Fibroblast of skin of right biceps (primary cell): ENCODE measurements at places on chromosomes 7 and 10.

- peak; percentile 9 for DNase-seq
These were observed 34.9 kb downstream of the CHST15 start for GRCh38 chr10:124058346-124059003.

- DNase-seq, result no peak
These were observed 4.0 kb downstream of the CRYGN start for GRCh38 chr7:151435971-151436370.

GRCh38 chr7:44846816-44847508 is 925 bp downstream of the H2AZ2 start:
- DNase-seq, result no peak

DNA sequence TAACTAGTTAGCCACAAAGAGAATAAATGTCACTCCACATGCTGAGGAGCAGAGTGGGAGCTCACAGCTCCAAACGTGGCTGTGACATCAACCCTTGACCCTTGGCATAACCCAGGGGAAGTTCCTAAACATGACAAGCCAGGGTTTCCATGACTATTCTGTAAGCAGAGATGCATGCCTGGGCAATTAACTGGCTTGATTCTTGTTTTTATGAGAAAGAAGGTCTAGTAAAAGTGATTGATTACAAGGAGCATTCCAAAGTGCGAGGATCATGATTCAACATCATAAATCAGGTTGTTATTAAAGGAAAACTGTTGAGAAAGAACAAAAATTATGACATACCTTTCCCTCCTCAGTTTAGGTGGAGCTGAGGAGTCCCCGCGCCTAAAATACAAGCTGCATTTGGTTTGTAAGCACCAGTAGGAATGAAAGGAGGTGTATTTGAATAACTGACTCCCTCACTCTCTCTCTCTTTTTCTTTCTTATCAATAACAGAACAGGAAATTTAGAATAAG is 108.4 kb downstream of the SFMBT2 start:
- peak; percentile 24 for DNase-seq

DNA sequence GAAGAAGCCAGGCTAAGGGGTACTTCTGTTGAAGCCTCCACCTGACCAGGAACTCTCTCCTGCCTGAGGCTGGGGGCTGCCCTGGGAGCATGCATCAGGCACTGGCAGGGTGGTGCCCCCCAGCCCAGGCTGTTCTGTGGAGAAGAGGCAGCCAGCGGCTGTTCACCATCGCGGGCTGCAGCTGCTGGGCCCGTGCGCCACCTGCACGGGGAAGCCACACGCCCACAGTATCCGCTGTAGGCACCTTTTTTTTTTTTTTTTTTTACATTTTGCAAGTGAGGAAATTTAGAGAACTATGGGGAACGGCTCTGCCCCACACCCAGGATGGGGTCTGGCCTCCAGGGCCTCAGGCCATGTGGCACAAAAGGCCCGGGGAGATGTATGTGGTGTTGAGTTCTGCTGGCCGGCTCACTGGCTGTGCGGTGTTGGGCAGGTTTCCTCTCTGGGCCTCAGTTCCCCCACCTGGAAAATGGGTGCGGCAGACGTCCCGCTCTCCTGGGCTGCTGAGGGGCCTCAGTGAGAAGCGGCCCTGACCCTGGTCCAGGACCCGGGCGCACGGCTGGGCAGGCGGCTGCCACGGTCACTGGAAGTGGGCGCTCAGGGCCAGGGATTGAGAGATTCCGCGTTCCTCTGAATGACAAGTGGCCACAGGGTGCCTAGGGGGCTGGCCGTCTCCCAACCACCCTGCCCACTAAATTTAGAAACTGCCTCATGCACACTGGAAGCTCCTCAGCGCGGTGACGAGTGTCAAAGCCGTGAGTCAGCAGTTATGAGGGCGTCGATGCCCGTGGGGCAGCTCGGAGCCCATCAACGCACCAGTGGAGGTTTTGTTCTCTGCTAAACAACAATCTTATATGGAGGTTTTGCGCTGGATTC is 8.8 kb upstream of the INTS1 start:
- peak; percentile 75 for DNase-seq

DNA sequence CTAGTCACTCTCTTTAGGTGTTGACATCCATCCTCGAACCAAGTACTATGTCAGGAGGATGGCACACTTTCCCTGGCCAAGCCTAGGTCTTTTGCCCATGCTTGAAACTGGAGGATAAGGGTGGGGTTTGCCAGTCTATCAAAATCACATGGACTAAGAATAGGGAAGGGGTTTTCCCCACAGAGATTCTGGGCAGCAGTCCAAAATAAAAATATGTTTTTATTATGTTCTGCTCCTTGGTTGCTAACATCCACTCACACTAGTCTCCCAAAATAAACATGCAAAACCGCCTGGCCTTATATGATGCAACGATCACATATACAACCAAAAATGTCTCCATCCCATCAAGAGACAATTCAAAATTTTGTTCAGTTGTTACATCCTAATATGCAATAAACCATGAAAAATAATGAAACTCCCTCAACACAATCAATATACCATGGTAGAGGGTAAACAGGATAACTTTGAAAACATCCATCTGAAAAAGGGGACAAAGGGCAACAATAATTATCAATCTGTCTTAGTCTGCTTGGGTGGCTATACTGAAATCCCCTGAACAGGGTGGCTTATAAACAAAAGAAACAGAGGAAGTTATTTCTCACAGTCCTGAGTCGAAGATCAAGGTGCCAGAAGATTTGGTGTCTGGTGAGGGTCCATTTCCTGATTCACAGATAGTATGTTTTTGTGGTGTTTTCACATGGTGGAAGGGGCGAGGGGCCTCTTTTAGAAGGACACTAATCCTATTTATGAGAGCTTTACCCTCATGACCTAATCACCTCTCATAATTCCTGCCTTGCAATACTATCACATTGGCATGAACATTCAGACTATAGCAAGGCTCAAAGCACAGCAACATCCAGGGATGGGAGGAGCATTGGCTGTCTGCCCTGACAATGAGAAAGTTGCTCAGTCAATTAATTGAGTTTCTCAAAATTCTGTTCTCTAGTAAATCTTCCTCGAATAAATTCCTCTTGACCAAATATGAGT is 159.3 kb downstream of the ETV1 start:
- peak; percentile 80 for DNase-seq

DNA sequence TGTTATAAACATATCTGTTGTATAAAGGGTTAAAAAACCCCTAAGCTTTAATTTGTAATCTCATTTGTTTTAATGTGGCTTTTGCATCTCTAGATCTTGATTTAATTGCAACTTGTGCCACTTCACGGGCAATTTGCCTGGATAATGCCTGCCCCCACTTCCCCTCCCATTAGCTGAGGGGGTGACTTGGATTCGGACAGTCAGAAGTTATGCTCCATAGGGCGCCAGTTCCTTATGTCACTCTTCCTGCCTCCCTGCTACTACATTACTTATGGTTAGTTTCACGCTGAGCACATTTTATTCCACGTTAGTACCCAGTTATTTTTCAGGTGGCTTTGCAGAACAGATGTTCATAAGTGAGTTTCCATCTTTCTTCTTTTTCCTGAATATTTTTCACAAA is 1015.2 kb upstream of the PHF14 start:
- no peak for DNase-seq

GRCh38 chr7:130013241-130013640 is 37.9 kb downstream of the ZC3HC1 start:
- DNase-seq, result no peak

DNA sequence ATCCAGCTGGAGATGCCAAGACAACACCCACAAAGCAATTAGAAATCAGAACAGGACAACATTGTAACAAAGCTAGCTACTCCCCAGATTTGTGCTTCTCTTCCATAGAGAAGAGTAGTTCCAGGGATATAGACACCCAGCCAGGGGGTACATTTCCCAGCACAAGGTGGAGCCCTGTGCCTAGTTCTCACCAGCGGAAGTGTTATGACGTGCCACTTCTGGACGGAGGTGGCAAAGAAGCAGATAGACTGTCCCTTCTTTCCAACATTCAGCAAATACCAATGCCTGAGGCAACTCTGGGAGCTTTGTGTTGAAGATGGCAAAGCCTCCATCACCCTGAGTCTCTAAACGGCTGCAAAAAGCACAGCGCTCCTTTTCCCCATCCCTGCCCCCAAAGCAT is 23.4 kb upstream of the GSAP start:
- peak; percentile 23 for DNase-seq

DNA sequence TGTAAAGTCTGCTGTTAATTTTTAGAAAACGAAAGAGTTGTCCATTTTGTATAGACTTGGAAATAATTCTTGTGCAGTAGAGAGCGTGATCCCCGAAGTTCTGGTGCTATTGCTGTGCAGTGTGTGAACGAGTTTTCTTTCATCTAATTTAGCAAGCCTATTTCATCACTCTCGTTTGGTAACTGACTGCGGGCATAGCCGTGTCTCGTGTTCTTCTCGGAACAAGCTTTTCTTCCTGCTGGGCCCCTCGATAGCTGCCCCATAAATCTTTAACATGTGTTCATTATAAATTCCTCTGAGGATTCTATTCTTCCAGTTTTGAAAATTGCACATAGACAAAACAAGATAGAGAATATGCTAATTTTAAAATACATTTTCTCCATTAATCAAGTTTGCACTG is 622.0 kb upstream of the PFKP start:
- no peak for DNase-seq

DNA sequence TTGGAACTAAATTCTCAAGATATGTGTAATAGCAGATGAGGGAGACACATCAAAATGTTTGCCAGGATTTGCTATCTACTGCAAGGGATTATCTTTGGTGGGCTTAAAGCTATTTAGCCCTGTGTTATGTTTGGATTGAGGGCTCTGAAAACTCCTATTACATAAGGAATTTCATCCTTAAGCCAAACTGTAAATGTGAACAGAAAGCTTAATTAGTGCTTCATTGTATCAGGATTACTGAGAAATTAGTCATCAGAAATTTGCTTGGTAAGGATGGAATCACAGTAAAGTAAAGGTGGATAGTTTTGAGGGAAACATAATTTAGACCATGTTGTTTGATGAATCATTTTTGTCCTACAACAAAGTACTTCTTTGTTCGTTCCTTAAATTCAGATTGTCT is 8.3 kb downstream of the ANKRD7 start:
- peak; percentile 46 for DNase-seq

DNA sequence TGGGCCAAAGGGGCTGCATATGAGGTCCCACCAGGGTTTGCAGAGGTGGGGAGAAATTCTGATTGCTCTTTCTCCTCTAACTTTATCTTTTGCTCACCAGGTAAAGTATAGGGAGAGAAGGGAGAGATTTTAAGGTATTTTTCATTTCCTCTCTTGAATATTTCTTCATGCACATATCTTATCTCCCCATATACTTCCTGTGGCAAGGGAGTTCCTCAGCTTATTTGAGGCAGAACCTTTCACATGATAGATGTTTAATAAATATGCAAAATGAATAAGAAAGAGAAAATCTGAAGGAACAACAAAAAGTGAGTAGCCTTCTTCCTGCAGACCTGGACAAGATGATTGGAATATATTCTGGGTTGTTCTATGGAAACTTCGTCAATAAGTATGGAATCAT is 67.4 kb upstream of the PDCD4 start:
- DNase-seq, result no peak
